ENCODE measurements at places on chromosomes 5 and 9.

- DNase-seq = no peak
These were observed 19.2 kb downstream of the NOTCH1 start for GRCh38 chr9:136526625-136527066.

GRCh38 chr9:135473972-135474543 is 5.5 kb upstream of the PPP1R26 start:
- DNase-seq = no peak

GRCh38 chr5:34842554-34842953 is 3.6 kb downstream of the TTC23L start:
- no peak for DNase-seq

- no peak for DNase-seq
These were observed 902 bp downstream of the BDP1 start for GRCh38 chr5:71456362-71456743.

- DNase-seq = no peak
These were observed 53.4 kb upstream of the PTCH1 start for GRCh38 chr9:95570150-95570549.

DNA sequence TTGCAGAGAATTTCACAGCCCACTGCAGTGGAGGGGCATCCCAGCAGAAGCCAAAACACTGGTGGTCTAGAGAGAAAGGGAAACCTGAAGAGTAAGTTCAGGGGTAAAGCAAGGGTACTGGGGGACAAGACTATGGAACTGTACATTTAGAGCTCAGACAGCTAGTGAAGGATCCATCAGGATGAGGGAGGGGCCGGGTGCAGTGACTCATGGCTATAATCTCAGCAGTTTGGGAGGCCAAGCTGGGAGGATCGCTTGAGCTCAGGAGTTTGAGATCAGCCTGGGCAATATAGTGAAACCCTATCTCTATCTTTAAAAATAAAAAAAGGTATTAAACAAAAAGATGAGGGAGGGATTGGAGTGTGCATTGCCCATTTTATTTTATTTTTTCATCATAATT is 7.8 kb upstream of the ANKH start:
- no peak for DNase-seq

- DNase-seq = no peak
These were observed 54.5 kb downstream of the GALNT12 start for GRCh38 chr9:98861781-98862504.

DNA sequence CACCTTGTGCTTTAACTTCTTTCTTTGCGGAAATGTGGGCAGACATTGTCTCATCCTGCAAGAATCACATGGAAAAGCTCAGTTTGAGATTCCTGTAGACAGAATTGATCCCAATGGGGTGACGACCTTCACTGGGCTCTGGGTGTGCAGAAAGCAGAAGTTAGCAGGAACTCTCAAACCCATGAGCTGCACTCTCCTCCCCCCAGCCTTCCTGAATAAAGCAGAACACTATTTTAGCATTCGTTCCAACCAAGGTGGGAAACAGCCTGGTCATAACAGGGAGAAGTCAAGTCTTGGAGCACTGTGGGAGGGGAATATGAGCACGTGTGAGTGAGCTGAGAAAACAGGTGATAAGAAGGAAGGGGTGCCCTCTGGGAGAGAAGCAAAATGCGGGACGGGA is 87.4 kb upstream of the FER start:
- no peak for DNase-seq

- no peak for DNase-seq
These were observed 14.4 kb downstream of the GALNT12 start for GRCh38 chr9:98821831-98822230.

- DNase-seq = peak; percentile 79
These were observed 4.1 kb downstream of the NFIL3 start for GRCh38 chr9:91419222-91420191.

DNA sequence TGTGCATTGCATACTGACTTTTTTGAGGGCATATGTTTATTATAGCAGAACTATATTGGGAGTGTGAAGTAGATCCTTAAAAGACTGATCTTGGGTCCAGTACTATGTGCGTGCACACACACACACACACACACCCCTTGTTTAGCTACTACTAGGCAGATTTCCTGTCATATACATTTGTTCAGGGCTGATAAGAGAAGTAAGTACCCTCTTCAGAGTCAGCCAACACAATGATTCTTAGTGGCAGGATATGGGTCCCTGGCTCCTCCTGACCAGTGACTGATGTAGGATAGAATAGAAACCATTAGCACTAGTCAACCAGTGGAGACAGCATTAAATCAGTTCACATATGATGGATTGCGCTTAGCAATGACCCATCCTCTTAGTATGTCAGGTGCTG is 76.2 kb upstream of the MIER3 start:
- no peak for DNase-seq
